ENCODE measurements at places on chromosomes 7 and 10. TPM values are rescaled to one million over a fixed set of nuclear protein-coding genes. Genes with fewer than 3 reads are reported as not detected.

- DNase-seq: no peak
Observed at GRCh38 chr7:94972296-94972695, 64.9 kb downstream of the PPP1R9A start.

DNA sequence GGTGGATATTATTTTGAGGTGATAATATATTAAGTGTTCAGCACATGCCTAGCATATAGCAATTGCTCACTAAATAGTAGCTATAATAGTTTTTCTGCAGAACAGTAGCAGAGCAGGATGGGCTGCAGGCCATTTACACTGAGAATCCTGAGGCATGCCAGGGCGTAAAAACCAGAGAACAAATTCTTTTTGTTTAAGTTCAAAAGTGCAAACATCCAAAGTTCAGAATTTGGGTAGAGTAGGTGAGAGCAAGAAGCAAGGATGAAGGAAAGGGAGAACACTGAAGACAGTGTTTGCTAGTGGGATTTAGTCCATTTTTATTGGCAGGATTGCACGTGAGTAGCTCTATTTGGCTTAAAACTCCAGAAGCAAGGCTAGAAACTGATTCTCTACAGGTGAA lies 72.0 kb upstream of the RHOBTB1 start:
- DNase-seq: no peak

- DNase-seq: no peak
Observed at GRCh38 chr10:78337016-78337415, 303.4 kb downstream of the RPS24 start.

MOGAT3 gene
- total RNA-seq: not detected

DNA sequence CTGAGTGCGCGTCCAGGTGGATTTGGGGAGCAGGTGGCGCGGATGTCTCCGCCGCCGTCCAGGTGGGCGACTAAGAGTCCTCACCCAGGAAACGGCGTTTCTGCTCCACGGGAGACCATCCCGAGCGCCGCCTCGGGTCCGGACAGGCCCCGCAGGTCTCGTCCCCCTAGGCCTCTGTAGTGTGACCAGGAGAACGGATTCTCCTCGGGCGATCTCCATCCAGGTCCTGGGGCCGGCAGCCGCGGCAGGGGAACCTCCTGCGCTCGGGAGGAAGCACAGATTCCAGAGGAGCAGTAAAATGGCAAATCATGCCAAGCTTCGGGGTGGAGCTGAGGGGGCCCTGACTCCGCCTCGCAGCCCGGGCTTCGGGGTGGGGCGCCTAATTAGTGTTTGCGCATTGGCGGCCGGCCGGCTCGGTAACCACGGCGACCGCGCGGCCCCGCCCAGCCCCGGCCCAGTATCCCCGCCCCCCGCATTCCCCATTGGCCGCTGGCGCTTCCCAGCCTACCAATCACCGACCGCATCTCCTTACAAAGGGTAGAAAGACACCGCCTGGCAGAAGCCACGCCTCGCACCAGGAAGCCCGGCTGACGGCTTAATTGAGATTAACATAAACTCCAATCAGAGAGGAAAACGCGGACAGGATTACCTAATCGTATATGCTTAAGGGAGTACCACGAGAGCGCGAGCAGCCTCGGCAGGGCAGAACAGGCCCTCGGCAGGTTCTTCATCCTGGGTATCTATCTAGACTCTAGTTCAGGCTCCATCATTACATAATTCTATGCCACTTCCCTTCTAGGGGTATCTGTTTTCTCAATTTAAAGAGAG lies 168.6 kb downstream of the ARHGAP12 start:
- peak; percentile 97 for DNase-seq

- no peak for DNase-seq
Observed at GRCh38 chr10:126455766-126456405, 67.6 kb upstream of the ADAM12 start.

DNAAF5 gene
- total RNA-seq: 12.4 TPM

DNA sequence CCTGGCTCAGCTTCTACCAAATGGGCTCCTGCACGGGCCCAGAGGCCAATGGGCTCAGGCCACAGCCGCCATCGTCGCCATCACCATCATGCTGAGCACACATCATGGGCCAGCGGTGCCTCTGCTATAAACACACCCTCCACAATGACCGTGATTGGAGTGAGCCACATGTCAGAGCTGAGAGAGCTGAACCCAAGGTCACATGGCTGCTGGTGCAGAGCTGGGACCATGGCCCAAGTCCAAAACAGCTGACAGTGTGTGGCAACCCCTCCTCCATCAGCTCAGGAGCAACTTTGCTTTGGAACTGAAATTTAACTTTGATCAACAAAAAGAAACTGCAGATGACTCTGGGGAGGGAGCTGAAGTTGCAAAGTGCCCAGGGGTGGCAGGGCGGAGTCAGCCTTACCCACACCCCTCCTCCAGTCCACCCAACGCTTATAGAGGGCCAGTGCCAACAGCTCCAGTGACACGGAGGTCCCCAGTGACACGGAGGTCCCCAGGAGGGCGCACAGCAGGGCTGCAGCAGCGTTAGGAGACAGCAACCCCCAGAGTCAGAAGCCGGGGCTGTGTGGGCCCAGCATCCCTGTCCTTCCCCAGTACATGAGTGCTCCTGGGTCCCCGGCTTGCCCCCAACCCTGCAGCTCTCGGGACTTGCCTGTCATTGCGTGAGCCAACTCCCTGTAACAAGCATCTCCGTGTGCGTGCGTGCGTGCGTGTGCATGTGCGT lies 249.6 kb downstream of the ELFN1 start:
- DNase-seq: no peak

ATRNL1 gene
- total RNA-seq: 41.0 TPM

NAT16 gene
- not detected for total RNA-seq

- no peak for DNase-seq
Observed at GRCh38 chr7:46772776-46773175, 809.1 kb downstream of the TNS3 start.

EBLN1 gene
- total RNA-seq: not detected

TMEM26 gene
- total RNA-seq: 0.54 TPM

DNA sequence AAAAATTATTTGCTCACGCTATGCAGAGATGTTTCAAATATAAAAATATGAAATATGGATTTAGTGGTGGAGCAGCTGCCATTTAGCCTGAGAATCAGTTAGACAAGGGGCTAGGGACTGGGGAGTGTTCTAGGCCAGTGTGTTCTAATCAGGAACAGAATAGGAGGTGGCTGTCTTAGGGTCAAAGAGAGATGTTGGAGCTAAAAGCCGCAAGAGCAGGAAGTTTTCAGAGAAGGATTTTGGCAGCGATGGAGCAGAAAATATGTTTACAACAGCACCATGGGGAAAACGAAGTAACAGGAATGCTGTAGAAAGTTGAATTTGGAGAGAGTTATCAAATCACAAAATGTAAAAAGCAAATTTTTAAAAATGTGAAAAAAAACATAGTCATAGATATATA lies 314.0 kb upstream of the SEMA3A start:
- no peak for DNase-seq

DOCK1 gene
- 82.6 TPM for total RNA-seq

- DNase-seq: no peak
Observed at GRCh38 chr7:7434329-7434728, 101.3 kb downstream of the COL28A1 start.

DNA sequence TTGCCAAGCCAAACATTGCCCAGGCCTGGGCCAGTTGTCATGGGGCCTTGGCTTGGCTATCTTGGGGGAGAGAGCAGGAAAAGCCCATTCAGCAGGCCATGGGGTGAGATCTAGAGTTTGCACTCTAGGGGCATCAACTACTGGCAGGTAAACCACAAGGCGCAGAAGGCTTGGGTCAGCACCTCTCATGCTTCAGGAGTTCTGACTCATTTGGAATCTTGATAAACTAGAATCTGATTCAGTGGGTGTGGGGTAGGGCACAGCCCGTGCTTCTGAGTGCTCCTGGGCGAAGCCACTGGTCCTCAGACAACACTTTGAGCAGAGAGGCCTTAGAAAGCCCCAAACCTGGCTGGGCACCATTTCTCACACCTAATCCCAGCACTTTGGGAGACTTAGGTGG lies 81.1 kb downstream of the RGS10 start:
- DNase-seq: no peak

FAM25A gene
- not detected for total RNA-seq

DNA sequence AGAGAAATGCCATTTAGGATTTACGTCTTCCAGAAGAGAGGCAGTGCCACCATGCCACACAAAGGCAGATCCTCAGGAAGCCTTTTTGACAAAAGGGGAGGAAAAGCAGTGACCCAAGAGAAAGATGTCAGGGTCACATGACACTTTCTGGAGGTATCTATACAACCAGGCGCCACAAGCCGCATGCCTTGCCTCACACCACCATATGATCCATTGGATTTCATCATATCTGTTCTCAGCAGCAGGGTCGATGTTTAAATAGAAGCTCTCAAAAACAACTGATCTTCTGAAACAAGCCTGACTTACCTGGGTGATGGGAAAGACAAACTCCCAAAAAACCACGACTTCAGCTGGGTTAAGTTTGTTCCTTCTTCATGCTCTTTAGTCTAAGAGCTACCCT lies 52.5 kb upstream of the UNC5B start:
- no peak for DNase-seq

DNA sequence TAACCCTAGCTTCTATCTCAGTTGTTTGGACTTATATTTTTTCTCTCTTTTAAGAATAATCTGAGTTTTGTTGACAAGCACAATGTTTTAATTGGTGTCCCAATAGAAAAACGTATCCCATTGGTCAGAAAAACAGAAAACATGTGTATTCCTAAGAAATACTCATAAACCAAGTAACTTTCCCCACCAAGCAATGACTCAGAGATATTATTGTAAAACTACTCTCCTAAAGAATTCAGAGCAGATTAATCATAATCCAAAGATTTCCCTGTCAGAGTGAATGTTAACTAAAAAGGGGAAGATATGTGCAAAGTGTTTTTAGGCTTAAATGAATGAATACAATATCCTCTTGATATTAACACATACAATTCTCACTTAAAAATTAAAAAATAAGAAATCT lies 29.4 kb upstream of the MBL2 start:
- no peak for DNase-seq
